ENCODE measurements at places on chromosomes 2 and 18. TPM values are rescaled to one million over a fixed set of nuclear protein-coding genes. Genes with fewer than 3 reads are reported as not detected.
A peak's percentile ranks its signal among the peaks of the same experiment; 100 is the strongest.

RASGRP3 gene
- 0.98 TPM for total RNA-seq

GRCh38 chr18:42039396-42039795 is 84.4 kb downstream of the PIK3C3 start:
- DNase-seq = no peak

GRCh38 chr2:48180557-48180956 is 274.3 kb upstream of the FBXO11 start:
- DNase-seq = no peak

DNA sequence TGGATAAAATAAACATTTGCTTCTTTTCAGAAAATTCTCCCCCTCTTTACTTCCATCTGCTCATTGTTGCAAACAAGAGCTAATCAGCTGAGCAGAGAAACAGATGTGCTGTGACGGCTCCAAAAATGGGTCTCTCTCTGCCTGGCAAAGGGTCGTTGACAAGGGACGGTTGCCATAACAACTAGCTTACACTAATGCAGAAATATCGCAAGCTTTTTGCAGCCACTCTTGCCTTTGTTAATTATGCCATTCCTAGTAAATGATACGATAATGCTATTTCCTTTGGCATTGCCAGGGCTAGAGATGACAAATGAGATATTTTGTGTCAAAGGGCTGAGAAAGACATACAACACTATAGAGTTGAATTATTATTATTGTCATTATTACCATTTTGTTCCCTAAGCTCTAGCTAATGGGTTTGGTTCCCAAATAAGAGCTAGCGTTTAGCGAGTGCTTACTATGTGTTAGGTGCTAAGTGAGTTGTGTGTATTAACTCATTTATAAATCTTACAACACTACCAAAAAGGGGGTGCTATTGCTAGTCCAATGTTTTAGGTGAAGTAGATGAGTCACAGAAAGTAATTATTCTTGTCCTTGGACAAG is 46.8 kb downstream of the MYO3B start:
- DNase-seq = no peak

DNA sequence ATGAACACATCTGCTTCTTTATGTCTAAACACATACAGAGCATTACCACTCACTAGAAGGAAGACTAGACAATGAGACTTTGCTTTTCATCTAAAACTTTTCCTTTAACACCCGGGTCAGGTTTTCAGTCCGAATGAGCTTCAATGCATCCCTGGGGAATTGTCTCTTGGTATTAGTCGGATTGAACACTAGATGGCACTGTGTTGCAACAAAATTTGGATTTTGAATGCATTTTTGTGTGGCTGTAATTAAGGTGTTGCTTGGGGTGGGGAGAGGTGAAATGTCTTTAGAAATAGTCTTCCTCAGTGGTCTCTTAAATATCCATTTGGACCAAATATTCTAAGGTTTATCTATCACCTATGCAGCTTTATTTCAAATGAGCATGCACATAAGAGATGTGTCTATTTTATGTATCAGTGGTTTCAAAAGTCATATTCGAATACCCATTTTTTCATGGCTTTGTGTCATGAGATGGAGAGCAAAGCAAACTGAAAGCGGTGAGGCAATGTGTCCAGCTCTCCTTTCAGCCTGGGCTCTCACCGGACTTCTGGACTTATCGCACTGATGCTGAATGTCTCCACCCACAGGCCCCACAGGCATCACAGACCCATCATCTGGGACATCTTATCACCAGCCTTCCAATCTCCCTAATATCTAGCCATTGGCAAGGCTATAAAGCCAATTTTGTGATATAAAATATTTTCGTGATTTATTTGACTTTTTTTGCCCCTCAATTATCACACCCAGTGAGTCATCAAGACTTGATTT is 510.3 kb downstream of the RNF144A start:
- DNase-seq = no peak

GRCh38 chr2:121038431-121038830 is 246.6 kb downstream of the TFCP2L1 start:
- DNase-seq = no peak

GRCh38 chr2:9543557-9543956 is 12.1 kb downstream of the ADAM17 start:
- no peak for DNase-seq

GRCh38 chr2:10079870-10080535 is at the start of gene CYS1:
TSS of gene CYS1 (minus strand) at chr2:10080411. CDS start at chr2:10080223, 188 bp downstream.
- DNase-seq = peak; percentile 35

All from activated CD8-positive, alpha-beta T cell treated with anti-CD3 and anti-CD28 coated beads for 36 hours (primary cell).